ENCODE measurements at places on chromosomes 7 and 10.

- no peak for DNase-seq
Observed at GRCh38 chr7:52726986-52727385, 308.4 kb upstream of the POM121L12 start.

DNA sequence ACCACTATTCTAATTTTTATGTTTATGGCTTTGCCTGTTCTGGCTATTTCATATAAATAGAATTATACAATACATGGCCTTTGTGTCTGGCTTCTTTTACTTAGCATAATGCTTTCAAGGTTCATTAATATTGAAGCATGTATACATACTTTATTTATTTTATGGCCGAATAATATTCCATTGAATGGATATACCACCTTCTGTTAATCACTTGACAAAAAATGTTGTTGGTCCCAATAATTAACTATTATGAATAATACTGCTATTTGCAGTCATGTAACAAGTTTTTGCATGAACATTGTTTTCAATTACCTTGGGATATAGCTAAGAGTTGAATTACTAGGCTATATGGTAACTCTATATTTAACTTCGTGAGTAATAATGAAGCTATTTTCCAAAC lies 767.5 kb downstream of the INHBA start:
- no peak for DNase-seq

DNA sequence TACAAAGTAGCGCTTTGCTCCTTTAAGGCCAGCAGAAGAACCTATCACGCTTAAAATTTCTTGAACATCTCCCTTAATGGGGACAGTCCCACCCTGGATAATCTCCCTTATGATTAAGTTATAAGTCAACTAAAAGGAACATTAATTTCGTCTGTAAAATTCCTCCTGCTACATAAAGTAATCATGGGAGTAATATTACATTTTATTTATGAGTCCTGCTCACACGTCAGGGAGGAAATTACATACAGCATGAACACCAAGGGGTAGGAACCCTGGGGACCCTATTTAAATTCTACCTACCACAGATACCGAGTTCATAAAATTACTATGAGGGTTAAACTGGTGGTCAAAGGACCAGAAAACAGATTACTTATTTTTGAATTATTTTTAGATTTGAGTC lies 926.6 kb upstream of the MBL2 start:
- no peak for DNase-seq

DNA sequence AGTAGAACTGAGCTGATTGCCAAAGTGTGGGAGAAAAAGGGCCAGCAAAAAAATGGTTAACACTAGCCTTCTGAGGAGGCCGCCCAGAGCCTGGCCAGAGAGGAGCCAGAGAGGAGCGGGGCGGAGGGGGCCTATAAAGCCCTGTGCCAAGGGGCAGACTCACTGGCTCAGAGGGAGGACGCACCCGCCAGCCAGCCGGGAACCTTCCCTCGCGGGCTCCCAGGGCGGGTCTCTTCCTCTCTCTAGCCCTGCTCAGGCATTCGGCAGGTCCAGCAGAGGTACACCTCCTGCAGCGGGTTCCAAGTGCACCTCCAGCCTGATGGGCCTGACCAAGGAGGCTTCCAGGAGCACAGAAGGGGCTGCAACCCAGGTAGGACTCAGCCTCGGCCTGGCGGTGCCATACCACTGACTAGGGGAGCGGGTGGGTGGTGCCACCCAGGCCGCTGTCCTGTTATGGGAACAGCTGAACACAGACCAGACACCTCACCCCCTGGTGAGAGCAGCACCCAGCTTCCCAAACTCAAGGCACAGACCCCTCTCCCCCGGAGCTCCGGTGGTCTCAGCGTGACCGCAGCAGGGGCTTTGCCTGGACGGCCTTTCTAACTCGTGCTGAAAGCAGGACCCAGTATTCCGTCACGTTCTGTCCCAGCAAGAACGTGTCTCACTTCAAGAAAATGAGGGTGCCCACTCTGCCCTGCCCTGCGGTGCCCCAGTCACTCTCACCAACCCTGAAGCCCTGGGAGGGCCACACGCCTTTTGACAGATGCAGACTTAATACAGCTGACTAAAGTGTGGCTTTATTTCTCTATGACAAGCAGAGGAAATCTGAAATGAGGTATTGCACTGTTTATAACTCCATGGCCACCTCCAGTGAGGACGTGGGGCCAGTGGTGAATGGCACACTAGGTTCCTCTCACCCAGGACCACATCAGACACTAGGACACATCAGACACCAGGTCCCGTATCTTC lies at the start of gene GPER1:
GPER1 (plus strand) TSS at position 162 of the 969 bp plus-strand sequence. CDS start 3,616 bp downstream, outside the sequence.
- DNase-seq = peak; percentile 60

GRCh38 chr10:44756216-44756615 lies 154.9 kb upstream of the TMEM72 start:
- no peak for DNase-seq

GRCh38 chr7:81908220-81908619 lies 138.4 kb upstream of the HGF start:
- no peak for DNase-seq

GRCh38 chr7:101814081-101814990 lies 3.1 kb upstream of the CUX1 start:
- DNase-seq = no peak

DNA sequence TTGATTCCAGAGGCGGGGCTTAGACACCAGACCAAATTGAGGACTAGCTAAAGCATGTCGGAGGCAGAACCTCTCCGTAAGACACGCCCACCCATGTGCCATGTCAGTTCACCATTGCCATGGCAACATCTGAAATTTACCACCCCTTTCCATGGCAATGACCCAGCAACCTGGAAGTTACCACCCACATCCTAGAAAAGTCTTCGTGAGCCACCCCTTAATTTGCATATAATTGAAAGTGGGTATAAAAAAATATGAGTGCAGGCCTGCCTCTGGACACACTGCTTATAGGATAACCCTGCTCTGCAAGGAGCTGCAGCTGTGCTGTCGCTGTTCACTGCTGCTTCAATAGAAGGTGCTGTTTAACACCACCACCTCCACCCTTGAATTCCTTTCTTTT lies 28.0 kb downstream of the TMEM270 start:
- DNase-seq = no peak

- peak; percentile 5 for DNase-seq
Observed at GRCh38 chr7:66627151-66627681, 1.5 kb upstream of the KCTD7 start.

DNA sequence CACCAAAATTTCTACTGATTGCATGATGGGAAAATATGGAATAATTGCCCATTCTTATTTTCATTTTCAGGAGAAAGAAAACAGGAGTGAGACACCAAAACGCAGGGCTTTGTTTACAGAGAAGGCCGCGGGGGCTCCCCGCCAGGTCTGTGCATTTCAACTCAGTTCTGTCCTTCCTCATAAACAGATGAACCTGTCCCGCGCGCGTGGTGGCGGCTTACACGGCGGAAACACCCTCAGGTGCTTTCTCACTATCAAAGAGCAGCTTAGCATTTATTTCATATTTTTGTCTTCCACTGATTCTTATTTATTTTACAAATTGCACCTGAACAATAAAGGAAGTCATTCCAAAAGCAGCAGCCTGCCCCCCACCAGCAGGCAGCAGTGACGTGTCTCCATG lies 579.4 kb downstream of the PTPRN2 start:
- no peak for DNase-seq

- no peak for DNase-seq
Observed at GRCh38 chr7:41830271-41830670, 127.4 kb upstream of the INHBA start.

DNA sequence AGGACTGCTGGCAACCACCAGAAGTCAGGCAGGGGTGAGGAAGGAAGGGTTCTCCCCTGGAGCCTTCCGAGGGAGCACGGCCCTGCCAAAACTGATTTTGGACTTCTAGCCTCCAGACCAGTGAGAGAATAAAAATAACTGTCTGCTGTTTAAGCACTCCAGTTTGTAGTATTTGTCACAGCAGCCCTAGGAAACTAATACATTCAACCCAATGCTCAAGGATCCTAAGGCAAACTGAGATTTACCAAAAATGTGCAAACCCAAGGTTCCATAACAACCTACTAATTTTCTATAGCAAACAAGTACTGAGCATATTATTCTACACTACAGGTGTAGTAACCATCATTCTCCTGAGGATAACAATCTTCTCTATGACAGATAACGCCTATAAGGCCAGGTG lies 18.6 kb downstream of the ARHGAP12 start:
- DNase-seq = no peak

- DNase-seq = no peak
Observed at GRCh38 chr7:76998285-76998589, 33.9 kb downstream of the SPDYE17 start.

GRCh38 chr10:73094986-73095480 lies 1.6 kb downstream of the P4HA1 start:
- no peak for DNase-seq

- no peak for DNase-seq
Observed at GRCh38 chr7:88202278-88202677, 17.6 kb downstream of the SRI start.

DNA sequence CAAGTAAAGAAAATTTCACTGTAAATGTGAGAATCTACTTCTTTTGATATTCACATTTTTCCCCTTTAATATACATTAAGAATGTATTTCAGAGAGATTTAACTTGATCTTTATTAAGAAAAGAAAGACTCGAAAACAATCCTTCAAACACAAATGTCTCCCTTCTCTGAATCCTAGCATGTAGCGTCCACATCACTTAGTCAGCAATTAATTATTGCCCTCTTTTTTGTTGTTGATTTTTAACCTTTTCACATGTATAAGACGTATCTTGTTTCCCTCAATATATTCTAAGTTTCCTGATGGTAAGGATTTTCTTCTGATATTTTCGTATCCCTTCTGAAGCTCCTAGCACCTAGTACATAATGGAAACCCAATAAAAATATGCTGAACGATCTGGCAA lies 6.6 kb downstream of the PDE1C start:
- DNase-seq = no peak

- no peak for DNase-seq
Observed at GRCh38 chr7:141118767-141119166, 44.9 kb downstream of the TMEM178B start.

GRCh38 chr7:46134385-46134784 lies 213.3 kb upstream of the IGFBP3 start:
- no peak for DNase-seq

DNA sequence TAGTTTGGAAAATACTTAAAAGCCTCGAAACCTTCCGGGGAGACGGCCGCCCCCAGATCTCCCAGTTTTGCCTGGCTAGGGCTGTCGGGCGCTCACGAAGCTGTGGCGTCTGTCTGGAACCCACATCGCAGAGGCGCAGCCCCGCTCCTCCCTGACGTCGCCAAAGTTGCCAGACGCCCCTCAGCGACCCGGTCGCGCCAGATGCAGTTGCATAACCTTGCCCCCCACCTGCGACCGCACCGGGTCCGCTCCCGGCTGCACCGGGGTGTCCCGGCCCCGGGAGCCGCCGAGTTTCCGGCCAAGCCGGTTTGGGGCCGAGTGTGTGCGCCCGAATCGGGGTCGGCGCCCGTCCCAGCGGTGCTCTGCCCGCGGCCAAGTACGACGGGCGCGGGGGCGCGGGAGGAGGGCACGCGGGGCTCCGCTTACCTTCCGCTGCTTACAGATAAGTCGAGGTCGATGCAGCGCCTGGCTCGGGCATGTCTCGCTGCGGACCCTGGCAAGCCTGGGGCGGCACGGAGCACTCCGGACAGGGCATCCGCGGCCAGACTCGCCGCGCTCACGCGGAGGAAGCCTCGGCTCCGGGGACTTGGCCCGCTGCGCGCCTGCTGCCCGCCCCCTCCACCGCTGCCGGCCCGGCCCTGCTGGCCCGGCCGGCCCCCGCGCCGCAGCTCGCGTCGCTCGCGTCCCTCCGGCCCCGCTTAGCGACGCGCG lies 665 bp downstream of the INSYN2A start:
- DNase-seq = no peak

- DNase-seq = no peak
Observed at GRCh38 chr10:356452-356851, 221.2 kb downstream of the ZMYND11 start.

- peak; percentile 25 for DNase-seq
Observed at GRCh38 chr7:95549818-95550529, 46.3 kb downstream of the PDK4 start.

DNA sequence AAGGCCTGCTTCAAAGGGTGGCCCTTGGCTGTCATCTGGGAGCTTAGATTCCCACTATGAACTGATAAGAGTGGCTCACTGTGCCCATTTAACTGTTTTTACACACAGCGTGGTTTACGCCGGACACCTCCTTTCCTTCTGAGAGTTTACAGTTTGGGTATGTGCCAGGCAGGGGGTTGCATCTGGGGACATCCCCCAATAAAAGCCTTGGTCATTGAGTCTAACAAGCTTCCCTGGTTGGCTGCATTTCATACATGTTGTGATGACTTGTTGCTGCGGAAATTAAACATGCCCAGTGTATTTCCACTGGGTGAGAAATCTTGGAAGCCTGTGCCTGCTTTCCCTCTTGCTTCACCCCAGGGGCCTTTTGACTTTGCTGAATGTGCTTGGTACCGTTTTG lies 264.1 kb upstream of the NPY start:
- no peak for DNase-seq

GRCh38 chr7:131225619-131226513 lies 101.8 kb upstream of the MKLN1 start:
- DNase-seq = peak; percentile 17

GRCh38 chr7:137583172-137583571 lies 239.6 kb upstream of the PTN start:
- no peak for DNase-seq

- DNase-seq = no peak
Observed at GRCh38 chr10:63901228-63901627, 380.0 kb downstream of the REEP3 start.

DNA sequence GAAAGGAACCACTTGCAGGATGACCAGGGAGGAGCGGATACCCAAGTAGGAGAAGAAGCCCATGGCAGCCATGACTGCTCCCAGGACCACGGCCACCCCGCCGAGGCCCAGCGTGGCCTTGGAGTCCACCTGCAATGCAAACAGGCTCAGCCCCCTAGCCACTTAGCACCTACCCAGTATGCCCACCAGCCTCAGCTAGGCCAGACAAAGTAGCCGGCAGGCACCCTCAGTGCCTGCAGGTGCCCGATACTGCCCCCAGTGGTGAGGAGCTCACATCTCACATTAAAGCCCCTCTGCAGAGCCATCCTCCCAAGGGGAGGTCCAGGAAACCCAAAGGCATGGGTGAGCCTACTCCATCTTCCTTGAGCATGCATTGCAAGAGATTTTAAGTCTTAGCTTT lies 6.6 kb downstream of the NPC1L1 start:
- DNase-seq = peak; percentile 29

- DNase-seq = no peak
Observed at GRCh38 chr7:69776611-69777010, 178.3 kb downstream of the AUTS2 start.
